ENCODE measurements at places on chromosomes 13 and 19. TPM values are rescaled to one million over a fixed set of nuclear protein-coding genes. Genes with fewer than 3 reads are reported as not detected.

Gene ZNF525
- 2.1 TPM for polyA plus RNA-seq

Gene GAPDHS
- not detected for polyA plus RNA-seq

Gene PRR12
- polyA plus RNA-seq: 9.8 TPM

Gene FSD1
- polyA plus RNA-seq: not detected

Gene CEACAM20
- polyA plus RNA-seq: not detected

Gene PLVAP
- 81.7 TPM for polyA plus RNA-seq

Gene NLRP7
- not detected for polyA plus RNA-seq

Gene FXYD3
- 5.2 TPM for polyA plus RNA-seq

Gene SYNGR4
- polyA plus RNA-seq: not detected

Gene ATP4A
- not detected for polyA plus RNA-seq

Gene GIPR
- polyA plus RNA-seq: 8.7 TPM

Gene PRSS57
- polyA plus RNA-seq: not detected

Gene FGF9
- polyA plus RNA-seq: 3.6 TPM

Gene AKAP8L
- polyA plus RNA-seq: 66.5 TPM

Gene ADAMTSL5
- 10.9 TPM for polyA plus RNA-seq

Gene PCDH20
- 5.2 TPM for polyA plus RNA-seq

Gene SERPINE3
- not detected for polyA plus RNA-seq

Gene ZIC2
- not detected for polyA plus RNA-seq

Gene CFAP97D2
- not detected for polyA plus RNA-seq

Gene CCDC8
- 28.8 TPM for polyA plus RNA-seq
